ENCODE measurements at places on chromosomes 3 and 15.

DNA sequence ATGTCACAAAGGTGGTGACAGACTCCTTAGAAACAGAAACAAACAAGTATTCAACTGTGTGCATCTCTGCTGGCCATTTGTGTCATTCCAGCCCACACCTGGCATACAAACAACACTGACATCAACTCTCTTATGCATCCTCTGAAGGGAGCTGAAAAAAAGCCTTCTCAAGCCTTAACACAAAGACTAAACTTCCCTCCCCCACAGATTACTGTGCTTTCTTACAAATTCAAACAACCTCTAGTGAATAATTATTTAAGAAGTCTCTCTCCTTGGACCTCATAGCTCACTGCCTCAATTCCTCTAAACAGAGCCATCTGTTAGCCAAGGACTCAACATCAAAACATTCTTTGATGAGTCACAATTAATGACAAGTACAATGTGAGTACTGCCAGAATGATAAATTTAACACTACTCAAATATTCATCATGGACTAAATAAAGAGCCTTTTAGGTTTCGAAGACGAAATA, 132.1 kb downstream of the WDR76 start:
- DNase-seq, result peak; percentile 95

DNA sequence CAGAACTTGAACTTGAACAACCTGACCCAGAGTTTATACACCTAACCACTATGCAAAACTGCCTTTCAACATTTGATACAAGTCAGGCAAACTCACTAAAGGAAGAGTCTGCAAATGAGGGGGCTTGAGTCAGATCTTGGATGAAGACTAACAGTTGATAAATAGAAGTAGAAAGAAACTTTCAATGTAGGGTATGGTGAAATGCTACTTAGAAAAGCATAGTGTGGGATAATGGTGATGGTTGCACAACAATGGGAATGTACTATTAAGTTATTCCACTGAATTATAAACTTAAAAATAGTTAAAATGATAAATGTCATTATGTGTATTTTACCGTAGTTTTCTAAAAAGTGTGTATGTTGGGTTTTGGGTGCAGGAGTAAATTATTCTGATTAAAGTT, 19.7 kb upstream of the ZNF280D start:
- DNase-seq, result no peak

DNA sequence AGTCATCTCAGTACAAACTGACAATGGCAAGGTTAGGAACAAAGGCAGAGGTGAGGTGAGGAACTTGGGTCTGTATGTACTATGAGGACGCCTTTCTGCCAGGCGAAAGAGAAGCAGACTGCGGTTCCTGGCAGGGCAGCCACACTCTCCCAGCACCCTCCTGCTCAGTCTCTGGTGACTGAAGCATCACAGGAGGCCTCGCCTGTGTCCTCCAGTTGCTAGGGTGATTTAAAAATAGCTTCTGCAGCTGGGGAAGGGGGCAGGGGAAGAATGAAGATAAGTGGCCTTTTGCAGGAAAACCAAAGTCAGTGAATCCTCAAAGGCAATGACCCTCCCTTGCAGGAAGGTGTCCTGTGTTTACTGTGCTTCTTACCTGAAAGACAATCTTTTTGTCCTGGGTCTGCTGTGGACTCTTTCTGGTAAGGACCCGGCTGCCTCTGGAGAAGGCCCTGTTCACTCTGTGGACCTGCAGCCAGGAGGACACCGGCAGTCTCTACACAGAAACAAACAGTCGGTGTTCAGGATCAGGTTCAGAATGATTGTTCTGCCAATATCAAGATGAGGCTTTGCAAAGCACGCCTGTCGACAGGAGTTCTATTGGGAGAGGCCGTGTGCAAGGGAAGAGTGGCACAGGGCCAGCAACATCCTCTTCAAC, 65.7 kb upstream of the DGKG start:
- DNase-seq, result no peak

- DNase-seq, result no peak
These were observed 279.8 kb downstream of the RORA start for GRCh38 chr15:60949039-60949977.

GRCh38 chr15:39792844-39793335, 10.2 kb upstream of the FSIP1 start:
- DNase-seq, result no peak

DNA sequence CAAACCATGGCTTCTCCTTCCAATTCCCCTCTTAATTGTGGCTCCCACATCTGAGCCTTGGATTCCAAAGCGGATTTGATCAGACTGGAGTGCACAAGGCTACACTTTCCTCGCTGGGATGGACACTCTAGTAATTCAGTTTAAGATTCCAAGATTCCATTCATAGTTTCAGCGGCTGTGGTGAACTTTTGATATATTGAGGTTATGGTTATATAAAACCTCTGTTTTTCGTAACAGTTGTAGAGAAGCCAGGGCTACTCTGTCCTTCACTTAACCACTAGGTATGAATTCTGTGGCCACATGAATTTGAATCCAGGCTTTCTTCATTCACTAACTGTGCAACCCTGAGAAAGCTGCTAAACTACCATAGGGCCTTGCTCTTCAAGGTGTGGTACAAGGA, 67.9 kb upstream of the KY start:
- DNase-seq, result no peak

- no peak for DNase-seq
These were observed 274.8 kb upstream of the TRIM42 start for GRCh38 chr3:140403079-140403478.

DNA sequence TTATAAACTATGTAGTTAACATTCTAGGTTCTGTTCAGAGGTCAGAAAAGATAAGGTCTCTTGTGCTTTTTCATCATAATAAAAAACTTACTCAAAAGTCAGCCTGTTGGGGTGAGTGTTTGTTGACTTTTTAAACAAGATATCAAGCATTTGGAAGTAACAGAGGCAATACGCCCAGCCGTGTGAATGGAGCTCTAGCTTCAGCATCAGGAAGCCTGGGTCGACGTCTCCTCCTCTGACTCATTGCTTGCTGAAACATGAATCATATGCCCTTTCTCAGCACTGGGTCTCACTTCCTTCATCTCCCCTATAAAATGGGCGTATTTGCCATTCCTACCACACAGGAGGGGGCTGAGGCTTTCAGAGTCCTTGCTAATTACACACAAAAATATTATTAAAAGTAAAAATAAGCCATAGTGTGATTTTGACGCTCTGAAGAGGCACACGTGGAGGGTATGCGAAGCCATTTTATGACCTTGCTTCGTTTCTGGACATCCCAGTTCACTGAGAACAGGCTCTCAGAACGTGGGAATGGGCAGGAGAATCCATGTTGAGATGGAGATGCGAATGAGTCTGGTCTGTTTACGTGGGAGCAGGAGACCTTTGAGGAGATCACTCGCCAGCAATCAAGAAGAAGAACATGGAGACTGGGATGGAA, 220.8 kb upstream of the TPRG1 start:
- peak; percentile 88 for DNase-seq

DNA sequence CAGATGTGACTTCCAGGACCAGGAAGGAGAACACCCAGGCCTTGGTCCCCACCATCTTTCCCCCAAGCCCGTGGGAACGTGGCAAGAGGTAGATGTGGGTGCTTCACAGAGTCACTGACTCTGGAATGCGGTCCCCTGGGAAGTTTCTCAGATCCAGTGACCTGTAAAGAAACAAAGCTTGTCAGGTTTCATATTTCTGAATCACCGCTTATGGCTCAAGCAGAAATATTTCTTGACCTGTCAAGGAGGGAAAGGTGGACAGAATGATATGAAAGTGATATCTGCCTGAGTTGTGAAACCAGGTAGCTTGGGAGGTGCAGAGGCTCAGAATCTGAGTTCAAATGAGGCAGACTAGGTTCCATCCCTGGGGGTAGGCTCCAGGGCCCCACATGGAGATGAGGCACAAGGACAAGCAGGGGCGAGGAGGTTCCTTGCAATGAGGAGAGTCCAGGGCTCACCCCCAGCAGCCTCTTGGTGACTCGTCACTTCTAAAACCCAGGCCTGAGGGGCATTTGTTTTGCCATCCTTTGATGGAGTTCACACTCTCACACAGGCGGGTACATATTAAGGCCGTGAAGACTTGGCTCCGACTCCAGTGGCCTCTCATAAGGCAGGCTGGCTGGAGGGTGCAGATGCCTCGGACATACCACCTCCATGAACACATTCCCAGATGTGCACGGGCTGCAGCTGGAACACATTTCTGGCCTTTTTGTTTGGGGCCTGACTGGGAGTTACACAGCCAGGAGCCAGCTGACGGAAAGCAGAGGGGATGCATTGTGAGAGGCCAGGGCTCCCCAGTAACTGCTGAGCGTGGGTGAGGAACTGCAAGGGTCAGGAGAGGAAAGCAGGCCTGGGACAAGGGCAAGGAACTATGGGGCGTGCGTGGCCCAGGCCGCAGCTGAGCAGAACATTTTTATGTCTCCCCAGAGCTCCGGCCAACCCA, 1.3 kb downstream of the CILP start:
- peak; percentile 19 for DNase-seq

GRCh38 chr15:55237219-55238130, 40.7 kb upstream of the RSL24D1 start:
- no peak for DNase-seq

DNA sequence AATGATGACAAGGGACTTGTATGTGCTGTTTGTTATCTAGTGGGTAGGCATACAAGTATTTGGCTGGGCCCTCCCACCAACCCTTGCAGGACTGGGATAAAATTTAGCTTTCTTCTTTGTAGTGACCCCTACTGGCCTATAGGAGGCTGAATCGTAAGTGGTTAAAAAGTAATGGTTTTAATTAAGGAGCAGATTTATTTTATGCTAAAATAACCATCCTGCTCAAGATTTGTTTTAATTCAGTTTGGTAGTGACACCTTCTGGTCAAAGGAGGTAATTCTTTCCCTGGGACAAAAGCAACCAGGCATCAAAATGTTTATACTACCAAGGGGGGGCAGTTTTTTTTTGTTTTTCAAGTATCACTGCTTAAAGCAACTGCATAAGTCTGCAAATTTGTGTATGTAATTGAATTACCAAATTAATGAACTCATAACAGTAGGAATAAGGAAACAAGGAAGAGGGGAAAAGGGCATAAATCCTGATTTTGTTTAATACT, 70.7 kb downstream of the TOP2B start:
- DNase-seq, result peak; percentile 57

GRCh38 chr3:103337179-103337845, 902.5 kb downstream of the ZPLD1 start:
- no peak for DNase-seq

DNA sequence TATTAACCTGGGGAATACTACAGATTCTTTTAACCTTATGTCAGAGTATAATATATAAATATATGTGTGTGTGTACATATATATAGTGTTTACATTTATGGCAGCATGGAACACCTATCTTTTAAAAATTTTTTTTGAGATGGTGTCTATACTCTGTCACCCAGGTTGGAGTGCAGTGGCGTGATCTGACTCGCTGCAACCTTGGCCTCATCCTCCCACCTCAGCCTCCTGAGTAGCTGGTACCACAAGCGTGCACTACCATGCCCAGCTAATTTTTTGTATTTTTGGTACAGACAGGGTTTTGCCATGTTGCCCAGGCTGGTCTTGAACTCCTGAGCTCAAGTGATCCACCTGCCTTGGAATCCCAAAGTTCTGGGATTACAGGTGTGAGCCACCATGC, 18.5 kb upstream of the ERICH6 start:
- no peak for DNase-seq

- no peak for DNase-seq
These were observed 940 bp upstream of the CCR1 start for GRCh38 chr3:46209053-46209452.

- peak; percentile 61 for DNase-seq
These were observed 81.5 kb upstream of the KCNMB2 start for GRCh38 chr3:178454726-178455125.

DNA sequence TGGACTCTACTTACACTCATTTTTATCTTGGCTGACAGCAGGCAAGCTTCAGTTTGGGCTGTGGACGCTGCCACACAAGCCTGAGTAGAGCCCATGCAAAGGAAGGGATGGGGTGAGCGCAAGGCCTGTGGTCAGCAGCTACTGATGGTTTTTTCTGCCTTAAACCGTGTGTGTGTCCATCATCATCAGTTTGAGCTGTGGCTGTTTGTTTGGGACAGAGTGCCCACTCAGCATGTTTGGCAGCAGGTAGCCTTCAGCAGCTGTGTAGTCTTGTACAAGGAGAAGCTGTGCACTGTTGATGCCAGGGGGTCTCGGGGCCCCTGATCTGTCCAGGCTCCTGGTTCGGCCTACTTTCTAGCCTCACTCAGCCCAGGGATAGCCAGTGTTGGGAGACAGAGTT, 3.5 kb downstream of the RBM15B start:
- DNase-seq, result no peak

- no peak for DNase-seq
These were observed 72.5 kb downstream of the MRPL46 start for GRCh38 chr15:88394553-88395145.

DNA sequence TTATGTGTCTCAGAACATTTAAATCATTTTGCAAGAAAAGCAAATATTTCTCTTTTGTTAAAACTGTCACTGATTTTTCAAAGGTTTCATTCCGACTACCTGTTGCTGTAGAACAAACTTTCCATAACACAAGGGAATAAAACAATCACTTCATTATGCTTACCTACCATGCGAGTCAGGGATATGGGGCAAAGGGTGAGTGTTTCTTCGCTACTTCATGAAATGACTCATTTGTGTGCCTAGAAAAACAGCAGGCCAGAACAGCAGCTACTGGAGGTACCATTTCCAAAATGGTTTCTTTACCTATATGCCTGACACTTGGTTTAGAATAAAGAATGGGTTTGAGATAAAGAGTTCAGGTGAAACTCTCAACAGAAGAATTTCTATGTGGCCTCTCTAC, 712.5 kb downstream of the PLOD2 start:
- DNase-seq, result no peak

DNA sequence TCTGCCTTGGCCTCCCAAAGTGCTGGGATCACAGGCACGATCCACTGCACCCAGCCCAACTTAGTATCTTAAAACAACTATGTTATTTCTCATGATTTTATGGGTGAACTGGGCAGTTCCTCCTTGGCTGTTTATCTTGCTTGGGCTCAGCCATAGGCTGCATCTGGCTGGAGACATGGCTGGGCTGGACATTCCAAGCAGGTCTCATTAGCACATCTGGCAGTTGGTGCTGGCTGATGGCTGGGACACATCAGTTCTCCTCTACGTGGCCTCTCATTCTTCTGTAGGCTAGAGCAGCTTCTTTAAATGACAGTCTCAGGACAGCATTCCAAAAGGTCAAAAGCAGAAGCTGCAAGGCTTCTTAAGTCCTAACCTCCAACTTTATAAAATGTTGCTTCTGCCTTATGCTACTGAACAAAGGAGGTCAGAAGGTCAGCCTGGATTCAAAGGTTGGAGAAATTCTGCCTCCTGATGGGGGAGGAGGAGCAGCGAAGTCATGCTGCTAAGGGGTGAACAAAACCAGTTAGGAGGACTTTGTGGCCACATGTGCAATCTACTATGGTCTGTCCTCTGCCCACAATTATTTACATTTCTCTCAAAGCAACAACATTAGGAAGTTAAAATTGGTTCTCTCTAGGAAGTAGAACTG, 144.0 kb downstream of the AQP9 start:
- no peak for DNase-seq

GRCh38 chr3:194308601-194309449, 42.3 kb downstream of the CPN2 start:
- peak; percentile 64 for DNase-seq

DNA sequence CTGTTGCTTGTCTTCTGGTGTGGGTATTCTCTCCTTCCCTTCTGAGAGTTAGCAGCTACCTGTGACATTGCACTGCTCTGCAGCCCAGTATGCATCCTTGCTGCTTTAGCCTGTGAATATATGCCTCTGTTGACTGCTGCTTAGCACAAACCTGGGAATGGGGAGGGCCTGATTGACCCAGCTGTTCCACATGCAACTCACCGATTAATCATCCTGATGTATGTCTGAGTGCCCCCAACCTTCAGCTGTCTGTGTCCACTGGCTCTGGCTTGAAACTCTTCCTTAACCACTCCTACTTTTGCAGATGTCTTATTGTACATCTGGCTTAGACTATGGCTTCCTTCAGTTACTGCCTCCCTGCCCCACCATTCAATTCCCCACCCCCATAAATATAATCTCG, 119.1 kb downstream of the RASA2 start:
- DNase-seq, result no peak

Measured in kidney glomerular epithelial cell (primary cell).